A549 treated with RU486 at 1 μM for 4 hours (cell line): ENCODE measurements at places on chromosomes 5 and 9. TPM values are rescaled to one million over a fixed set of nuclear protein-coding genes. Genes with fewer than 3 reads are reported as not detected.

Gene ADAMTSL2
- total RNA-seq: not detected in 5 replicates

Gene PHAX
- total RNA-seq: 48.6 to 76.7 TPM (median 52.3 TPM) in 5 replicates

Gene PRR7
- total RNA-seq: 17.5 to 43.9 TPM (median 41.0 TPM) in 5 replicates

Gene DCTN4
- 17.4 to 19.1 TPM (median 18.7 TPM) in 5 replicates for total RNA-seq

Gene MYOZ3
- 0.05 to 0.25 TPM in 2 of 5 replicates, not detected in the others for total RNA-seq

Gene TMEM232
- total RNA-seq: 0.35 TPM in 1 of 5 replicates, not detected in the others

Gene UBTD2
- total RNA-seq: 7.9 to 16.7 TPM (median 15.5 TPM) in 5 replicates

Gene INSL6
- total RNA-seq: not detected in 5 replicates

Gene CTXN3
- total RNA-seq: not detected in 5 replicates

Gene DMRT3
- not detected in 5 replicates for total RNA-seq

Gene SLC12A2
- 9.6 to 14.8 TPM (median 12.8 TPM) in 5 replicates for total RNA-seq

Gene SLC25A2
- not detected in 5 replicates for total RNA-seq

Gene ITK
- 0.03 to 0.15 TPM (median 0.13 TPM) in 3 of 5 replicates, not detected in the others for total RNA-seq

Gene LCN10
- not detected in 5 replicates for total RNA-seq

Gene CARTPT
- total RNA-seq: not detected in 5 replicates

Gene PHF24
- 0.12 to 0.31 TPM (median 0.20 TPM) in 4 of 5 replicates, not detected in the other for total RNA-seq

Gene FOXD4
- 0.31 to 0.56 TPM (median 0.38 TPM) in 5 replicates for total RNA-seq

Gene BTNL8
- not detected in 5 replicates for total RNA-seq

Gene CTNND2
- not detected in 5 replicates for total RNA-seq

Gene PLAC8L1
- 0.29 TPM in 1 of 5 replicates, not detected in the others for total RNA-seq

Gene NUP155
- total RNA-seq: 13.5 to 20.9 TPM (median 17.3 TPM) in 5 replicates

Gene ZNF462
- total RNA-seq: 4.7 to 5.6 TPM (median 5.0 TPM) in 5 replicates

Gene PCDHGA2
- 0.38 to 0.87 TPM (median 0.47 TPM) in 5 replicates for total RNA-seq

Gene SPATA31C1
- not detected in 5 replicates for total RNA-seq

Gene GRXCR2
- not detected in 5 replicates for total RNA-seq

Gene NR4A3
- 1.1 to 3.5 TPM (median 2.6 TPM) in 5 replicates for total RNA-seq

Gene ATP6V0E1
- total RNA-seq: 230 to 409 TPM (median 348 TPM) in 5 replicates

Gene CYFIP2
- total RNA-seq: 15.6 to 26.5 TPM (median 21.8 TPM) in 5 replicates

Gene AK8
- 0.80 to 1.4 TPM (median 0.90 TPM) in 5 replicates for total RNA-seq

Gene FBXW11
- 26.8 to 42.3 TPM (median 38.9 TPM) in 5 replicates for total RNA-seq

Gene GABRA1
- total RNA-seq: not detected in 5 replicates

Gene TICAM2
- 0.51 to 0.79 TPM (median 0.69 TPM) in 5 replicates for total RNA-seq

Gene GMCL2
- not detected in 5 replicates for total RNA-seq

Gene GRM6
- not detected in 5 replicates for total RNA-seq

Gene SHC3
- 0.39 to 0.57 TPM (median 0.46 TPM) in 5 replicates for total RNA-seq

Gene CXCL14
- total RNA-seq: 0.07 to 0.14 TPM (median 0.07 TPM) in 3 of 5 replicates, not detected in the others

Gene HINT2
- total RNA-seq: 70.2 to 119 TPM (median 98.2 TPM) in 5 replicates

Gene CORO2A
- total RNA-seq: 0.35 to 0.69 TPM (median 0.53 TPM) in 5 replicates

Gene FYB1
- total RNA-seq: 8.0 to 19.0 TPM (median 13.3 TPM) in 5 replicates

Gene RNF183
- total RNA-seq: 0.09 to 0.15 TPM in 2 of 5 replicates, not detected in the others

Gene SLC34A1
- not detected in 5 replicates for total RNA-seq

Gene SELENOP
- 0.19 to 0.67 TPM (median 0.46 TPM) in 4 of 5 replicates, not detected in the other for total RNA-seq

Gene PCDHB15
- total RNA-seq: 0.06 to 0.10 TPM (median 0.08 TPM) in 3 of 5 replicates, not detected in the others

Gene BRINP1
- total RNA-seq: 0.15 to 0.31 TPM (median 0.25 TPM) in 5 replicates
